ENCODE measurements at places on chromosomes 7 and 10.

DNA sequence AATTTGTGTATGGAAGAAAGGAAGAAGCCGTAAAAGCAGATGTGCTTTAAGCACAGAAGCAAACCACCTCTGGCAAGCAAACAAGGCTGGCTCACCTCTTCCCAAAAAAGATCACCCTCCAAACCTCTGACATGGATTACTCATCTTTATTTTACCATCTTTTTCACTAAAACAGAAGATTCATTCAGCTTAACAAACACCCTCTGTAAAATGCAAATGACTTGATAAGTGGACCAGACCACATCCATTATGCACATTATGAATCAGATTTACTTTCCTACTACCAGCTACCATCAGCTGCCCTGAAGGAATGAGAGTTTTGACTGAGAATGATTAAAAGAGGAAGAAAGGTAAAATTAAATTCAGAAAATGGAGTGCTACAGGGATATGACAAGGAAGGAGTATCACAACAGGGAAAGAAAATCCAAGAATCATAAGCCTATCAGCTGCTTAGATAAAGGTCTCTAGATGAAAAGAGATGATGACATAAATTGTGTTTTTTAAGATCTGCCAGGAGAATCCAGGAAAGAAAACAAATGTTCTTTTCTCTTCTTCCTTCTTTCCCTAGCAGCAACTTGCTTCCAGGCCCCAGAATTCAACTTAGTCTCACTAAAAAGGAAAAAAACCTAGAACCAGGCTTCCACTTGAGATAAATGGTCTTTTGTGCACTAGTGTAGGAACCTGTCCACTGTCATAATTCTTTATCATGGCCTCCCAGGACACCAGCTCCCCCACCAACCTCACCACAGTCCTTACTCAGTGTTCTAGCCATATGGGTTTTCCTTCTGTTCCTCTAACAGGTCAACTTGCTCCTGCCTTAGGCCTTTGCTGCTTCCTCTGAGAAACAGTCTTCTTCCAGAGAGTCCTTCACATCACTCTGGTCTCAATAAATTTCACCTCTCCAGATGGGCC, 47.4 kb downstream of the JAZF1 start:
- no peak for DNase-seq

DNA sequence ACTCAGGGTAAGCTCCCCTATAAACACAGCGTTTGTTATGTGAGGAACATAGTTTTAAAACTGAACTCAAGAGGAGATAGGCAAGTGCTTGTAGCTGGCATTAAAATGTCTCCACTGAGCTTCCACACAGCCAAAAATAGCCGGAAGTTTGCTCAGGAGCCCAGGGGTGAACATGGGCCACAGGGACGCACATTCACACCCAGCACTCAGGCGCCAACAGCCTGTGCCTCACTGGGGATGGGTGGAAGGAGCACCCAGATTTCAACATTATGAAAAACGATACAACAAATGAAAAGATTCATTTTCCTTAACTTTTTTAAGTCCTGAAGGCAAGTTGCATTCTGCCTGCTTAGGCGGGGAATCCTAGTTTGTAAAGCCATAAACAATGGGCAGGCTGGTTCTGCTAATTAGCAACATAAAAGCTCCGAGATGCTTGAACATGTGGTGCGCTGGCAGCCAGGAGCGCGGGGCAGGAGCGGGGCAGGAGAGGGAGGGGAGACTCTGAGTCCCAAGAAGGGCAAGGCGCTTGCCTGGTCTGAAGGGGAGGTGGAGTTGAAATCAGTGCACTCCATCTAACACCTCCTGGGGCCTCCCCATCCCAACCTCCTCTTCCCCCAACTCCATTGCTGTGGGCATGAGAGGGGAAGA, 235.9 kb downstream of the COBL start:
- DNase-seq, result no peak

GRCh38 chr10:113941140-113941539, 86.7 kb downstream of the NHLRC2 start:
- no peak for DNase-seq

DNA sequence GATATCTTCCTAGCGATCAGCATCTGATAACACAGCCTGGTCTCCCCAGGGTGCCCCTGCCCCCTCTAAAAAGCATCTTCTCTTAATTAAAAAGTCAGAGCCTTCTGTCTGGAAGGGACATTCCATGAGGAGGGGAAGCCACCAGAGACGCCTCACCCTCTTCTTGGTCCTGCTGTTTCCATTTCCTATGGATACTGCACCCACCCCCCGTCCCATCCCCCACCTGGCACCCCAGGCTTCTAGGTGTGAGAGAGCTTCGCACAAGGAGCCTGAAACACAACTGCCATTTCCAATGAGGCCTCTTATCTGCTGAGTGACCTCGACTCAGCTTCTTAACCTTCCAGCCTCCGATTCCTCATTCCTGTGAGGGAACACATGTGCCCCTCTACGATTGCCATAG, 51.4 kb downstream of the COL13A1 start:
- DNase-seq, result no peak

DNA sequence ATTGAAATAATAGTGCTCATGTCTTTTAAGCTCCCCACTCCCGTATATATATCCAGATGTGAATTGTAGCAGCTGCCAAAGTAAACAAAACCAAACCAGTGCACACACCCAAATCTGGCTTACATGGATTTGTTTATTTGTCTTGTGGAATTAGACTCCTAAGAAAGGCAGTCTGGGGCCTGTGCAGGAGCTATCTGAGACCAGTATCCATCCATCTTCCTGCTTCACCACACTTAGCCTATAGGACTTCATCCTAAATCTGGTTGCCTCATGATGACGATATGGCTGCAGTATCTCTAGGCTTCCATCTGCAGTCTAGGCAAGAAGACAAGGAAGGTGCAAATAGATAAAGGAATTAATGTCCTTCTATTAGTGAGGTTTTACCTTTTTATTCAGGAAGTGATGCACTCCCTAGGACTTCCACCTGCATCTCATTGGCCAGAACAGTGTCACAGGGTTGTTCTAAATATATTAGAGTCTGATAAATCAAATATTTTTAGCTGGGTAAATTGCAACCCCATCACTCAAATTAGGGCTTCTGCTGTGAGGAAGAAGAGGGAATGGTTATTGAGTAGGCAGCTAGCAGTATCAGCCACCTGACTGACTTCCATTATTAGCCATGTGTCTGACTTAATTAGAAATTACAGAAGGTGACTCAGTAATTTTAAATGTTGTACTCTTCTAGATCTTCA, 6.0 kb downstream of the WIPF3 start:
- no peak for DNase-seq

GRCh38 chr7:20344396-20344795, 13.7 kb downstream of the ITGB8 start:
- no peak for DNase-seq

- DNase-seq, result no peak
Measured at GRCh38 chr10:34216348-34216945, 598.6 kb downstream of the PARD3 start.

GRCh38 chr7:103888603-103889153, 100.8 kb downstream of the RELN start:
- DNase-seq, result no peak

- no peak for DNase-seq
Measured at GRCh38 chr10:128416231-128416630, 290.0 kb upstream of the MKI67 start.

GRCh38 chr7:129074361-129074871, 19.5 kb upstream of the TNPO3 start:
- no peak for DNase-seq

Measured in urinary bladder (tissue), 4 donors.